Lower lobe of right lung (tissue), 2 donors: ENCODE measurements at places on chromosomes 11 and 22.

- no peak for DNase-seq
Measured at GRCh38 chr11:65945941-65946558, 770 bp downstream of the TSGA10IP start.

- no peak for DNase-seq
Measured at GRCh38 chr11:27873664-27874063, 173.4 kb upstream of the BDNF start.

GRCh38 chr22:35524966-35525686 lies 15.5 kb upstream of the RASD2 start:
- no peak for DNase-seq

GRCh38 chr22:40618400-40618799 lies 18.1 kb downstream of the MRTFA start:
- no peak for DNase-seq
